Right renal pelvis (tissue), 4 donors: ENCODE measurements at places on chromosomes 13 and 19.

DNA sequence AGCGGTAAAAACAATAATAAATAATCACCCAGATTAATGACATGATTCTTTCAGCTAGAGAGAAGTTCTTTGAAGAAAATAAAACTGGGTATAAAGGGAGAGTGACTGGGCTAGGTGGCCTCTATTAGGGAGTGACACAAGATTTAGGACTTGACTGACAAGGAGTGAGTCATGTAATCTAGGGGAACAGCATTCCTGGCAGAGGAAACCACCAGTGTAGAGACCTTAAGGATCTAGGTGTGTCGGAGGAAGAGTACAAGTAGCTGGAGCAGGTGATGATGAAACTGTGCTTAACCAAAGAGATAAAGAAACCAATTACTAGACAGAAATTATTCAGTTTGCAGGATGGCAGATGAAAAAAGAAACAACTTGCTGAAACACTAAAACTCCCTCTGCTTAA is 248.0 kb downstream of the RFC3 start:
- no peak for DNase-seq

GRCh38 chr13:54486421-54487166 is 1458.0 kb downstream of the OLFM4 start:
- DNase-seq = no peak

DNA sequence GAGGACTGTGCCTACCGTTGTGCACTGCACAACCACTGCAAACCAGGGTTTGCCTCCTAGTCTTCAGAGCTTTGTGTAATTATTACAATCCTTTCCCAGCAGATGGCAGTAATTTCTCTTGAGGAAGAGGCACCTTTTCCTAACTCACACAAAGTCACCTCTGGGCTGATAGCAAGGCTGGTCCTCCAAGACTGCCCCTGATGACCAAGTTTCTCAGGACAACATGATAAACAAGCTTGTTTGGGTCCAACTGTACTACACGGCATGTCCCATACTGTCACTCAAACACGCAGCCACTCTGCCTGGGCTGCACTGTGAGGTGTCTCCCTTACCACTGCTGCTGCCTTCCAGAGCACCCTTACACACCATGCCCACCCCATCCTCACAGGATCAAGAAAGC is 39.3 kb downstream of the RFXAP start:
- peak; percentile 54 for DNase-seq

- no peak for DNase-seq
These were observed 65.6 kb downstream of the IER2 start for GRCh38 chr19:13215572-13216380.

- DNase-seq = no peak
These were observed 7.6 kb downstream of the ZNF737 start for GRCh38 chr19:20558011-20558410.

DNA sequence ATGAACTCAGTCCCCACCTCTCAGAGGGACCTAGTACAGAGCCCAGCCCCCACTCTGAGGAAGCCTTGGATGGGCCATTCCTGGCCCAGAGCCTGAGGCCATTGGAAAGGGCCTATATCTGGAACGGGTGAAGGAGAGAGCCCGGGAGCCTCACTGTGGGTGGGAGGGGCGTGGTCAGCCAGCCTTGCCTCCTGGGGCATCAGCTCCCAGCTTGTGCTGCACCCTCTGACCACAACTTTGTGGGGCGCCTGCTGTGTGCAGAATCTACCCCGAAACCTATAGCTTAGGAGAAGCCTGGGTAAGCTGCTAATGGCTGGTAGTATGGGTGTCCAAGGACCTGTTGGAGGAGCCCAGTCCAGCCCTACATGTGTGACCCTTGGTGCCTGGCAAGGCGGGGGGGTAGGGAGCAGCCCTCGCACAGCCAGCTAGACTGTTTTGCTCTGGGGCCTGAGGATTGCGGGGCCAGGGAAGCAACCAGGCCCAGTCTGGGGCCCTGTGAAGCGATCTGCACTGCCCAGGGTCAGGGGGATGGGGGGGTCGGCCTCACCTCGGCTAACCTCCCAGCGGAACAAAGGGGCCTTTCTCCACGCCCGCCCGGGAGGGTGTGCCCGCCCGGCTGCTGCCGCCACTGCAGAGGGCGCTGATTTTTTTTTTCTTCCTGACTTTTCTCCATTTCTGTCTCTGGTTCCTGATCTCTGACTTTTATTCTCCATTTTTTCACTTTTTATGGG is 42.3 kb downstream of the LYL1 start:
- DNase-seq = no peak

- no peak for DNase-seq
These were observed 108.1 kb upstream of the GJB6 start for GRCh38 chr13:20340136-20340758.

DNA sequence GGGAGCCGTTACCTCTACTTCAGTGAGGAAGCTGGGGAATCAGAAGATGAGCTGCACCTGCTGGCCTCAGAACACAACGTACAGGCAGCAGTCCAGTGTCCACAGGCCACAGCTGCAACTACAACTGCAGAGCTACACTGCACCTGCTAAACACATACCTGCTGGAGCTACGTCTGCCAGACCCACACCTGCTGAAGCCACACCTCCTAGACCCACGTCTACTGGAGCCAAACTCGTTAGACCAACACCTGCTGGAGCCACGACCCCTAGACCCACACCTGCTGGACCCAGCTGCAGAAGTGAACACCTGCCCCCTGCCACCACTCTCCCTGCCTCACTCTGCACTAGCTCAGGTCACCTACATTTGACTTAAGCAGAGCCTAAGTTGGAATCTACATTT is 169.9 kb downstream of the USP12 start:
- no peak for DNase-seq

DNA sequence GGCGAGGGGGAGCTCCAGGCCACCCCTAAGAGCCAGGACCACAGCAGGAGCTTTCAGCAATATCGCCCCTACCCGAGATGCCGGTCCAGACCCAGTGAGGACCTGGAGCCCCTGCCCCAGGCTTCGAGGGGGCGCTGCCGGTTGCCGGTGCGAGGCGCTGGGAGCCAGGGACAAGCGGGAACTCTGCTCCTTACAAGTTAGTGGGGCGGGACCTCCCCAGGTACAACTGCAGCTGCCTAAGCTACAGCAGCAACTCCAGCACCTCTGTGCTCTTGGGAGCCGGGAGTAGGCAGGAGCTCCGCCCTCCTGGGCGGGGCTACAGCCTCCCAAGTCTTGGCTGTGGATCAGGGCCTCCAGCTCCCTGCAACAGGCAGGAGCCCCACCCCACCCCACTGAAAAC is 15.2 kb upstream of the TSC22D1 start:
- DNase-seq = no peak

- DNase-seq = no peak
These were observed 101.8 kb upstream of the DIAPH3 start for GRCh38 chr13:60265566-60265965.

DNA sequence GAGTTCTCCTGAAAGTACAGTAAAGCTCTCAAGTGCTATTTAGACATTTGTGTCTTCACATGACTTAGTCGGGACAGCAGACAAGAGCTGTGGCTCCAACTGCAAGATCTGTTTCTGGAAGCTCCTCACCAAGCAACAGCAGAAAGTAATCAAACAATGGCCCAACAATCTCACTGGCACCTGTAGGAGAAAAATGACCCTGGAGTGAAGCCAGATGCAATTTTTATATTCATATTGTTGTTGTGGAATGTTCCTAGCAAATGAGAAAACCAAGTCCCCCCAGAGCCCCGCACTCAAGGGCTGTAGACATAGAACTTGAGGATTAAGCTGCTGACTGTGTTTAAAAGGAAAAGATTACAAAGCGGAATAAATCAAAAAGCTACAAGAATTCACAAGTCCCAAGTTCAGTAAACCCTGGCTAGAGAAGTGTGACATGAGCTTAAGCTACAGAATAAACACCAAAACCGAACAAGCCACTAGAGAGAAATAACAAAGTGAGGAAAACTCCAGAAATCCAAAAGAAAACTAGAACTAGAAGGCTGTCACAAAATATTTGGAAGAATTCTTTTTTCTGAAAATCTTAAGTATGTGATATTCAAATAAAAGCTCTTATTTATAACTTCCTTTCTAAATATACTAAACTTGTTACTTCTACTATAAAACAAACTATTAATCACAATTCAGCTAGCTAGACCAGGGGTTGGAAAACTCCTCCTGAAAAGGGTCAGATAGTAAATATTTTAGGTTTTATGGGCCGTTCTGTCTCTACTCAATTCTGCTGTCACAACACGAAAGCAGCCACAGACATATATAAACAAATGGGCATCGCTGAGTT is 454.5 kb downstream of the SUCLA2 start:
- DNase-seq = peak; percentile 57

DNA sequence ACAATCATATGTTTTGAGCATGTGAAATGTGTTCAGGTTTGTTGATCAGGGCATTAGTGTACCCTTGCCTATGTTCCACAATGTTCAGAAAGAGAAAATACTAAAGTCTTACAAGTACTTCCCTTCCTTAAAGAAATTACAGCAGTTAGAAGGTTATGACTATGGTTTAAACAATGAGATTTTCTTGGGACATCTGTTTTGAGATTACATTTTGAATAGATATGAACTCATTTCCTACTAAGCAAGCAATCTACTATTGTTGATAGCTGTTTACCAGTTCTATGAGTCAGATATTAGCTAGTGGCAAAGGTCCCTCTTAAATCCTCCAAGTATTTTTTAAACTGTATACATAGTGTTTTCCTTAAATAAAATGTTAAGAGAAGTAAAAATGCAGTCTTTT is 241.3 kb downstream of the DACH1 start:
- DNase-seq = no peak

GRCh38 chr13:28574617-28575142 is 79.8 kb upstream of the FLT1 start:
- DNase-seq = no peak

- no peak for DNase-seq
These were observed 4.9 kb upstream of the RDH13 start for GRCh38 chr19:55067869-55068268.

- DNase-seq = no peak
These were observed 18.0 kb upstream of the RBM26 start for GRCh38 chr13:79423801-79424642.

DNA sequence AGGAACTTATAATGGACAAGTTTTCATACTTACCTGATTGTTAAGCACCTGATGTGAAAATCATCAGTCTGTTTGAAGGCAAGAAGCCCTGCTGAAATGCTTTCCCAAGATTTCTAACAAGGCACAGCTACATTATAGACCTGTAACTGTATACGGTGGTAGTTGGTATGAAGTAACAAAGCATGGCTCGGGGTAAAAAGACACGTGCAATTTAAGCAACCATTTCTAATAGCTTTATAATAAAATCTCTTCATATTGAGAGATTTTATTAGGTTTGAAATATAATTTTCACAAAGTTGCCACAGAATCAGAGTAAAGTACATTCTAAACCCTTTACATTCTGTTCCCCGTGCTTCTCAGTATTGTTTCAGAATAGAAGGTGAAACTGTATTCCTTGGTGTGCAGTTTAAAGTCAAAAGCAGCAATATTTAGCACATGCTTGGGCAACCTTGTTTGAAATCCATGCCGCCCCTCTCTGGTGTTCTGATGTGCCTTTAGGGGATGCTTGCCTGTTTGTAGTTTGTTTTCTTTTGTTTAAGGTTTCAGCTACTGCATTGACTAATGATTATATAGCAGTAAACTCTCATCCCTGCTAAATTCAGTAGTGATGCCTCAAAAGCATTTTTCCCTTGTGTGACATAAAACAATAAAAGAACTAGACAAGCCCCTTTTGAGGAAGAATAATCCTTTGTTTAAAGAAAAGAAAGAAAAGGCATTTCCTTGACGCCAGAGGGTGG is 125.2 kb upstream of the OBI1 start:
- DNase-seq = no peak

- DNase-seq = no peak
These were observed 254.9 kb upstream of the KLF12 start for GRCh38 chr13:74389056-74389455.

DNA sequence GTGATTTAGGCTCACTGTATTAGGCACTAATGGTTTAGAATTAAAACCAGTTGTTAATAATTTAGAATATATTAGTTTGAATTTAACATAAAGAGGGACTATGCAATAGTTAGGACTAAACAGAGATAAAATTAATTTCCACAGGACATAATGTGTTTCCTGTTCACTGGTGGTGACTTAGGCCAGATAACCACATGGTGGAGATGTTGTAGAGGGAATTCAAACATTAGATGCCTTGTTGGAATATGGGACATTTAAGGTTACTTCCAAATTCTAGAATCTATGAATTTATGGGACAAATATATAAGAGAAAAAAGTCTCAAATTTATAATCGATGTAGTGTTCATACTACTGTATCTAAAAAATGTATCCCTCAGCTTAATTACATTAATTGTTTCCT is 615.5 kb upstream of the KLHL1 start:
- no peak for DNase-seq

DNA sequence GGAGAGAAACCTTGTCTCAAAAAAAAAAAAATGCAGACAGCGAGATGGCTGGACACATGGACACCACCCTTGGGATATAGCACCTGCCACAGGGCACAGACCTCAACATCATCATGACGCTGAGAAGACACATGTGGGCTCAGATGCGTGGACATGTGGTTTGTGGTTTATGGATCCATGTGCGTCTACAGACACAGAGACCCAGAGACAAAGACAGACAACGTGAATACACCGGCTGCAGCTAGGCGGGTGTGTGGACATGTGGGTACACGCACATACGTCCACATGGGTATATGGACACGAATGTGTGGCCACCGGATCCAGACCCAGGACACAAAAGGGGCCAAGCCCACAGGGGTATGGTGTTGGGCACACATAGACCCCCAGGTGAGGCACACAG is 1.3 kb downstream of the TNFSF14 start:
- no peak for DNase-seq

- DNase-seq = no peak
These were observed 45.5 kb downstream of the C13orf42 start for GRCh38 chr13:51065372-51066090.

- DNase-seq = no peak
These were observed 215.5 kb upstream of the SERP2 start for GRCh38 chr13:44158098-44158521.

GRCh38 chr19:15466851-15467733 is 2.7 kb upstream of the RASAL3 start:
- DNase-seq = no peak

DNA sequence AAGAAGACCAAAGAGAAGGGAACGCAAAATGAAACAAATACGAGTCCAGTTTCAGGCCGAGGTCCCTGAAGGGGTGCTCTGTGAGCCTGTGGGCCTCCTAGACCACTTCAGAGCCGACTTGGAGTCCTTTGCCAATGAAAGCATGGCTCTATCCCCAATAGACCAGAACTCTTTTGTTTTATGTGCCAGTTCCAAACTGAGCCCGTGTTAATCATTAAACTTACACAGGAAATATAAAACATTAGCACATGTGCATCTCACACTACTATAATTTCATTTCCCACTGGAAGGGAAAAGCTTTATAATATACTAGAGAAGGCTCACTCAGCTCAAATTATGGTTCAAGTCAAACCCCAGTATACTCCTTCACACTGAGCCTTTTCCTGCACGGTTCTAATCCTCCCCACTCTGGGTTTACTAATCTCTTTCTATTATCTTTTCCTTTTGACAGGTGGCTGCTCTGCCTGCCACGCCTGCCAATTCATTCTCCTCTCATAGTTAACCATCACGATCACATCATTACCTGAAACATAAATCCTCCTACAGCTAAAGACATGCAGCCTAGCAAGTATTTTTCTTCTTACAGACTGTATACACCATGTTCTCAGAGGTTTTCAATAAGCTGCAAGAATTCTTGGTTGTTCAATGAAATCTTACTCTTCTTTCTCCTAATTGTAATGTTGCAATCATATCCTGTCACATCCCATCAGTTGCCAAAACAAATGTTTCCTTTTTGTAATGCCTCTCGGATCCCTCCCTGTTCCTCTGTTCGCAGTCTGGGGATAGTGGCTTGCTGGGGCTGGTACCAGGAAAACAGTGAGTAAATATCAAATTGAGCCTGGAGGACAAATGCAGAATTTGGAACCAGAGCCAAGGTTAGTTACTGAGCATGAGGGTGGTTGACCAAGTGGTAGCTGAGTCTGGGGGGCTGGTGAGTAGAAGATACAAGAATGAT is 18.8 kb upstream of the WASF3 start:
- no peak for DNase-seq
